CD4-positive, alpha-beta T cell treated with Interleukin-6 at 100 ng/mL for 8 hours (primary cell): ENCODE measurements at places on chromosomes 13 and 19.
A peak's percentile ranks its signal among the peaks of the same experiment; 100 is the strongest.

- no peak for DNase-seq
Observed at GRCh38 chr13:111876506-111876905, 190.4 kb upstream of the SOX1 start.

DNA sequence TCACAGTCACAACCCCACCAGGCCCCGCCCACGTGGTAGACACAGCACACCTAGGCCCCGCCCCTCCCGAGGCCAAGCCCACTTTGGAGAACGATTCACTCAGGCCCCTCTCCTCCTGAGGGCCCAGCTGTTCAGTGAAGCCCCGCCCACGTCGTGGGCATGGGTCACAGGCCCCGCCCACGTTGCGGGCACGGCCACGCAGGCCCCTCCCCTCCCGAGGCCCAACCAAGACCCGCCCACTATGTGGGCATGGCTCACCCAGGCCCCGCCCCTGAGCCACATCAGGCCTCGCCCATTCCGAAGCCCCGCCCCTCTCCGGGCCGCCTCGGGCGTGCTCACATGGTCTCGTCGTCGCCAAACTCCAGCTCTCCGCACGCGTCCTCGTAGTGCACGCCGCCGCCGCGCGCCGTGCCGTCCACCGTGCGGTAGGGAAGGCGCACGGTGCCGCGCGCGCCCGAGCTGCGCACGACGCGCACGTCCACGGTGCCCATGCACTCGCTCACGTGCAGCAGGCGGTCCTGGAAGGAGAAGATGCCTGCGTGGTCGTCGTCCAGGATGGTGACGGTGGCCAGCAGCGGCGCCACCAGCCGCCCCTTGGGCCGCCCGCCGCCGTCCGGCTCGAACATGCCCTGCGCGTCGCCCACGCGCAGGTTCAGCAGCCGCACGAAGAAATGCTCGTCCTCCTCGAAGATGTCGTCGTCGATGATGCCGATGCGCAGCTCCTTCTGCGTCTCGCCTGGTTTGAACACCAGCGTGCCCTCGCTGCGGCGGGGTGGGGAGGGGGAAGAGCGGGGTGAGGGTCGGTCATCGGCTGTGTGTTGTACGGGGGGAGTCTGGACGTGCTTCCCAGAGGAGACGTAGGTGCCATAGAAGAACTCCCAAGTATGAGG lies 24.0 kb downstream of the SLC8A2 start:
- DNase-seq, result no peak

DNA sequence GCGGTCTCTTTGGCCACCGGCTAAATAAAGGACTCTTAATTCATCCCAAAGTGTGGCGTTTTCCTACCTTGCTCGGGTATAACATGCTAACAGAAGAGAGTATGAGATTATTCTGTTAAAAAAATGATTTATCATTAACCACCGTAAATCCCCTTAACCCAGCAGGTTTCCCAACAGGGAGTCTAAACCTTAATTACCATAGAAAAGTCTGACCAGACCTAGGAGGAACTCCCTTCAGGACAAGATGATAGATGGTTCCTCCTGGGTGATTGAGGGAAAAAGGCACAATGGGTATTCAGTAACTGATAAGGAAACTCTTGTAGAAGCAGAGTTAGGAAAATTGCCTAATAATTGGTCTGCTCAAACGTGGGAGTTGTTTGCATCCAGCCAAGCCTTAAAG lies 193.7 kb downstream of the ZNF737 start:
- DNase-seq, result no peak

DNA sequence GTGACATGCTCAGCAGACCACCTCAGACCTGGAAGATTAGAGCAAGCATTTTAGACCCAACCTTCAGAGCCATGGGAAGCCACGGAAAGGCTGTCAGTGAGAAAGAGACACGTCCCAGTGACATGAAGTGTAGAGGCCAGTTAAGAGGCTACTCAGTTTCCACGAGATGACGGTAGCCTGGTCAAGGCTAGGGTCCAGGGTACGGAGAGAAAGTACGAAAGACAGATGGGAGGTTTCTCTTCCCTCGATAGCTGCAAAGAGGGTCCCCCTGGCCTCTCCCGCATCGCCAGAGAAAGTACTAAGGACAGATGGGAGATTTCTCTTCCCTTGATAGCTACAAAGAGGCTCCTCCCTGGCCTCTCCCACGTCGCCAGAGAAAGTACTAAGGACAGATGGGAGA lies 8.6 kb downstream of the ZSCAN5A start:
- DNase-seq, result no peak

DNA sequence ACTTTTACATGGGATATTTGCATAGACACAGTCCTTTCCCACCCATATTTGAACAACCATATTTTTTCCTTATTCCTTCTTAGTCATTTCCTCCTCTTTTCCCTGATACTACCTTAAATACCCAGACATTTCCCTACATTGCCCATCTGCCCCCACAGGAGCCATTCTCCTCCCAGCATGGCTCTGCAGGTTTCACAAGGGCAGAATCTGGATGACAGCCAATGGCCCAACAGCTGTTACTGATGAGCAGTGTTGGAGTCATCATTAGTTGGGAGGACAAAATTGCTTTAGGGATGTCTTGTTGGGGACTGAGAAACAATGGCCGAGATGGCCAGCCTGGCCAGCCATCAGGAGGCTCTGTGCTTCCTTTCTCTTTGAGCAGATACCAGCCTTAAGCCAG lies 209.5 kb downstream of the KLF5 start:
- no peak for DNase-seq

DNA sequence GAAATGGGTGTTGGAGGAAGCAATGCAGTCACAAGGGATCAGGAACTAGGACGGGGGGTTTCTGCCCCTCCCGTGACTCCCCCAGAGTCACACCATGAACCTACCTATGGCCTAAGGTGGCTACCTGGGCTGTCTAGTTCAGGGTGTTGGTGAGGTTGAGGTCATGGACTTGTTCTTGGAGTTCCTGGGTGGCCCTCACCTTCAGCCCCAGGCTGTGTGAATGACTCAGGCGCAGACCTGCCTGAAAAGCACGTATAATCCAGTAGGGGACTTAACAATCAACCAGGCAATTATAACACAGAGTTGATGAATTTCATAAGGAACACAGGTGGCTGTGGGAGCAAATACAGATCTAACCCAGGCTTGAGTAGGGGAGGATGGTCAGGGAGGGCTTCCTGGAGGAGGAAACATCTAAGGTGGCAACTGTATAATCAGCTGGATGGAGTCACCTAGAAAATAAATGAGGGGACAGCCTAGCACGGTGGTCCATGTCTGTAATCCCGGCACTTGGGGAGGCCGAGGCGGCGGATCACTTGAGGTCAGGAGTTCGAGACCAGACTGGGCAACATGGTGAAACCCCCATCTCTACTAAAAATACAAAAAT lies 25.6 kb upstream of the ADGRE1 start:
- DNase-seq, result no peak

DNA sequence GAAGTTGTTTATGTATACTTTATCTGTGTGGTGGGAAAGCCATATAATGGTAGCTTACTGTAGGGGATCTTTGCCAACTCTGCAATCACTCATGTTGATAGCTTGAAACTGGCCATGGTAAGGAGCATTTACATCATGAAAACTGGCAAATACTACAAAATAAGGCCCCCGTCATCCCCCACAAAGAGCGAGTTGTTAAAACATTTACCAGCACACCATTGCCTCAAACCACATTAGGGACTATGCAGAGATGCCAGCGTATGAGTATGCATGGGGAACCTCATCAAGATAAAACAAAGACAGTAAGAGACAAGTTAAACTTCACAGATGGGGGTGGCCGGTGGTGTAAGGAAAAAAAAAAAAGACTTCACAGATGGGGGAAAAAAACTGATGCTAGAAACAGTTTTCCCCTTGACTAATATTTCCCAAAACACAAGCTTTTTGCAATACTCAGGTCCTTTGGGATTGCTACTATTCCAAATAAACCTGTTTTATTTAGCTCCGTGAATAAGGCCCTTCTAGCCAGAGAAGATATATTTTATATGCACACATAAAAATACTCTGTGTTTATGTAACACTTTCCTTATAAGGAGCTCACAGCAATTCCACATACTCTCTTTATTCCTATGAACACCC lies 70.6 kb upstream of the SERP2 start:
- no peak for DNase-seq

GRCh38 chr13:99740251-99740979 lies 231.2 kb downstream of the ZIC5 start:
- no peak for DNase-seq

- DNase-seq, result no peak
Observed at GRCh38 chr19:3690551-3691371, 9.5 kb downstream of the PIP5K1C start.

- DNase-seq, result no peak
Observed at GRCh38 chr13:50464349-50465251, 378.9 kb downstream of the DLEU7 start.

- no peak for DNase-seq
Observed at GRCh38 chr13:106029676-106030290, 505.7 kb downstream of the EFNB2 start.

DNA sequence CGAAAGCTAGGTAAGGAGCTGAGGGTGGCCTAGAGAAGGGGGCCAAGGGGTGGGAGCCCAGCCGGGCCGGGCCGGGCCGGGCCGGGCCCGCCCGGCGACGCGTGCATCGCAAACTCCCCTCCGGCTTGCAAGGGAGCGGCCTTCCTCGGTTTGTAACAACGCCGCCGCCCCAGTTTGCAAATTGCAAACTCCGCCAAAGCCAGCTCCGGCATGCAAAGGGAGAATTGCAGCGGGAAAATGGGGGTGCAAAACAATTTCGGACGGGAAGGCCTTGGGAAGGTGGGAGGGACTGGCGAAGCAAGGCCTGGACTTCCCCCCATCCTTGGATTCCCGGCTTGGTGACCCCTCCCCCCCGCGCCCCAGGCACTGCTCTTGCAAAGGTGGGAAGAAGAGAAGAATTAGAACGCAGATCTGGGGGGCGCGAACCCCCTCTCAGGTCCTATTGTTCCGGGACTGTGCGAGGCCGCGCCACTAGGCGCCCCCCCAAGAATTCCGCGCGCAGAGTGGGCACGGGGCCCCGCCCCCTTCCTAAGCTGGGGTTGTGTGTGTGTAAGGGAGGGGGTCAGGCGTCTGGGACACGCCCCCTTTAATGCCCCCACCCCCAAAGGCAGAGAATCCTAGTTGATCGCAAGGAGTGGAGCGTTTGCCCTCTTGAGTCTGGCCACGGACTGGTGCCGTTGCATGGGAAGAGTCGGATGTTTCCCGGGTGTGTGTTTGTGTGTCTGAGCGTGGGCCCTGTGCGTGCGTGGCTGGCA lies 926 bp downstream of the PRR12 start:
- peak; percentile 42 for DNase-seq

DNA sequence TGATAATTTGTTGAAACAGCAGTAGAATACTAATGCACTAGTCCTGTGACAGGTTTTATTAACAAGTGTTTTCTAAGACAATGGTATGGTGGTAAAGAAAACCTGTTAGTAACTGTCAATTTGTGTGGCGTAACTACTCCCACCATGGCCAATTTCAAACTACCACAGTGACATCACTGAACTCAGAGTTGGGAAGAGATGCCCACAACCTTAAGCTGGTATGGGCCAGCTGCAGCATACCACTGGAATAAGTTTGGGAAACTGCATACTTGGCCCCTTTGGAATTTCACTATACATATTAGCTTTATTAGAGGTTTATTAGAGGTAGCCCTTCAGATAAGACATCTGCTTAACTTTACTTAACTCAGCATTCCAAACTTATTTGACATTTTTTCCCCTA lies 419.4 kb downstream of the NDFIP2 start:
- DNase-seq, result no peak

DNA sequence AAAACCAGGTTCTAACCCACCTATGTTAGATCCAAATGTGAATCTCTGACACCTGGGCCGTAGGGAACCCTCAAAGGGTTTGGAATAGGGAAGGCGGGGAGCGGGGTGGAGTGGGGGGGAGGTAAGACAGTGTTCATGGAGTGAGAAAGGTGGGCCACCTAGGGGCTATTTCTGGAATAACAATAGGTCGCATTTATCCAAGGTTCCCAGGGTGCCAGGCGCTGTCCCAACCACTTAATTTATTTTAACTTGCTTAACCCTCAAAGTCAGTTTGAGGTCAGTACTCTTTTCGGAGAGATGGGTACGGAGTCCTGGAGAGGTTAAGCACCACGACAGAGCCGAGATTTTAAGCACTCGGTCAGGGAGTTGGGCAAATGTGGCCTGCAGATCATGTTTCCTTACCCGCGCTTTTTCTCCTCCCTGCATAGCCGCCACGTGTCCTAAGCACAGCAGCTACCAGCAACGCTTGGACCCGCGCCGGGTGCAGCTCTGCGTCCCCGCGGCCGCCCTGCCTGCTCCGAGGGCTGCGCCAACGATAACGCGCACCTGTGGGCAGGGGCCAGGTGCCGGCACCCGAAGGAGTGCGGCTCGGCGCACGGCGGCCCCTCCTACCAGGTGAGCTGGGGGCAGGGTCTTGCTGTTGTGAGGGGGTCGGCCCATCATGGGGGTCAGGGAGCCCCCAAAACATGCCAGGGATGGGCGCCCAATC lies 25.0 kb upstream of the FXYD3 start:
- DNase-seq, result peak; percentile 37

DNA sequence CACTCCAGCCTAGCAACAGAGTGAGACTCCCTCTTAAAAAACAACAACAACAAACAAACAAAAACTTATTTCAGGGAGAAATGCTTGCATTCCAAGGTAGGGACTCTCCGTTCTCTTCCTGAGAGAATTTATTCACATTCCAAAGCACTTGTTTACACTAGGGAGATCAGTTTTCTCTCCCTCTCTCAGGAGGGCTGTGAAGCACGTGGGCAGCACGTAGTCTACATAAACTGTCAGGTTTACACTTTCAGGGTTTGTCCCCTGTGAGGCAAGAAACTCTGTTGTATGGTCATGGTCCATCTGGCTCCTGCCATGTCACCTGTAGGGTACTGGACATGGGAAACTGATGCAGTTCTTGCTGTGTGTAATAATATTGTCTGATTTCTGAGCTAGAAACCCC lies 31.6 kb downstream of the WDR87 start:
- DNase-seq, result no peak

GRCh38 chr19:54172471-54173358 lies at the start of gene TMC4:
TMC4 (minus strand) TSS chr19:54173160; CDS start chr19:54173117, 43 bp downstream.
- DNase-seq, result no peak

GRCh38 chr19:19425170-19425875 lies 19.8 kb downstream of the GATAD2A start:
- no peak for DNase-seq

GRCh38 chr13:73230716-73231115 lies 171.9 kb downstream of the KLF5 start:
- peak; percentile 24 for DNase-seq

DNA sequence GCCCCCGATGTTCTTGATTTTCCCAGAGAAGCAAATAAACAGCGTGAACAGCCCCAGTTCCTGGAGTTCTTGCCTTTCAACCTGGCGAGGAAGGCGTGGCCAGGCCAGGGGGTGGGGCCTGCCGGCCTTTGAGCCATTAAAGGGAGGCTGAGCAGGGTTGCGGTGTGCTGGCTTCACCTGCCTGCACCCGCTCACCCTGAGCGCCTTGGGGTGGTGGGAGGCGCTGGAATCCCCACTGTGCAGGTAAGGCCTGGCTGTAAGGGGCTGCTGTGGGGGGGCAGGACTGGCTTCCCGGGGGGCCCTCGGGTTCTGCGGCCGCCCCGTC lies 2.7 kb upstream of the MISP start:
- DNase-seq, result no peak
